Mesenteric fat pad (tissue), 1 donor: ENCODE measurements at places on chromosomes 1 and 21. TPM values are rescaled to one million over a fixed set of nuclear protein-coding genes. Genes with fewer than 3 reads are reported as not detected.

DMRTA2 gene
- not detected for total RNA-seq

- DNase-seq: no peak
Measured at GRCh38 chr1:222938986-222939385, 124.1 kb downstream of the DISP1 start.

DNA sequence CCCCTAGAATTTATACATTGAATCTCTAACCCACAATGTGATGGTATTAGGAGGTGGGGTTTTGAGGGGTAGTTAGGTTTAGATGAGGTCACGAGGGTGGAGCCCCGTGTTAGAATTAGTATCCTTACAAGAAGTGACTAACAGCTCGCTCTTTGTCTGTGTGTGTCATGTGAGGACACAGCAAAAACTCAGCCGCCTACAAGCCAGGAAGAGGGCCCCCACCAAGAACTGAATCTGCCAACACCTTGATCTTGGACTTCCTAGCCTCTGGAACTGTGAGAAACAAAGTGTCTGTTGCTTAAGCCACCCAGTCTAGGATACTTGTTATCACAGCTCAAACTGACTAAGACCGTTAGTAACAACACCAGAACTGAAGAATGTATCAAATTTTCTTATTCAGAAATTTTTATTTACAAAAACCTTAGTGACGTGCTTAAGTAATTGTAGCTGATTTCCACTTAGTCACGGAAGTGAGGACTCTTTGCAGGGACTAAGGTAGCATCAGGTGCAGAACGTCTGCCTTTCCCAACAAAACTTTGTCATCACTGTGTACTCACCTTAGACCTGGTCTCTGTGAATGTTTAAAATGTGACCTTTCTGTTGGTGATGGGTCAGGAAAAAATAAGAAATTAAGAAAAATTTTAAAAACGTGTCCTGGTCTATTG is 24.5 kb upstream of the LRRC8C start:
- no peak for DNase-seq

- no peak for DNase-seq
Measured at GRCh38 chr1:76989976-76990375, 122.7 kb downstream of the ST6GALNAC5 start.

- peak; percentile 75 for DNase-seq
Measured at GRCh38 chr1:230083746-230084407, 16.8 kb downstream of the GALNT2 start.
